Activated CD4-positive, alpha-beta T cell treated with anti-CD3 and anti-CD28 coated beads, Interleukin-2, amount 50 U/mL, for 48 hours (primary cell): ENCODE measurements at places on chromosomes 2 and 18.

DNA sequence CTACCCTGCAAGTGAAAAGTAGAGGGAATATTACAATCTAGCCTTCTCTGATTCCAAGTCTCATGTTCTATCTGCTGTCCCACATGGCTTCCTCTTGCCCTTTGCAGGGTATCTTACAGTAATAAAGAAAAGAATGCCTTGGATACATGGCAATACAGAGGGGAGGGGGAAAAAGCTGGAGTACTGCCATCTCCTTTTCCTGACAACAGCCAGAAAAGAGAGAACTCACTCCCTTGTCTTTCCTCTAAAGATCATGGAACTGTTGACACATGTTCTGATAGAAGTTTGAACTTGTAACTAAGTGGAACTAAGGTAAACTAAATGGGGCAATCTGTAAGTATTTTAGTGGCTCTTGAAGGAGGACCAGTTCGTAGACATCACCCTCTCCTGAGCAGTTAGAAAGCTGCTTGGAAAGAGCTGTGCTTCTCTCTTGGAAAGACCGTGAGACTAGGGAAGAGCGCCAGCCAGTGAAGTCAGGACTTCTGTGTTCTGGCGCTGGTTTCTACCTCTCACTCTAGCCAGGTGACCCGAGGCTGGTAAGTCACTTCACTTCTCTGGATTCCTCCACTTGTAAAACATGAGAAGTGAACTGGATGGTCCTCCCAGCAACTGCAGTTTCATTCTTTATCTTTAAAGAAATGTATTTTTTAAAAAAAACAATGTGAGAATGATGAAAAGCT lies 242.3 kb upstream of the FOSL2 start:
- DNase-seq = no peak

- DNase-seq = no peak
Observed at GRCh38 chr2:179057737-179058136, 7.8 kb upstream of the CCDC141 start.

- DNase-seq = no peak
Observed at GRCh38 chr2:42913280-42913878, 121.0 kb upstream of the HAAO start.

- no peak for DNase-seq
Observed at GRCh38 chr2:96895032-96895745, 25.3 kb upstream of the SEMA4C start.

DNA sequence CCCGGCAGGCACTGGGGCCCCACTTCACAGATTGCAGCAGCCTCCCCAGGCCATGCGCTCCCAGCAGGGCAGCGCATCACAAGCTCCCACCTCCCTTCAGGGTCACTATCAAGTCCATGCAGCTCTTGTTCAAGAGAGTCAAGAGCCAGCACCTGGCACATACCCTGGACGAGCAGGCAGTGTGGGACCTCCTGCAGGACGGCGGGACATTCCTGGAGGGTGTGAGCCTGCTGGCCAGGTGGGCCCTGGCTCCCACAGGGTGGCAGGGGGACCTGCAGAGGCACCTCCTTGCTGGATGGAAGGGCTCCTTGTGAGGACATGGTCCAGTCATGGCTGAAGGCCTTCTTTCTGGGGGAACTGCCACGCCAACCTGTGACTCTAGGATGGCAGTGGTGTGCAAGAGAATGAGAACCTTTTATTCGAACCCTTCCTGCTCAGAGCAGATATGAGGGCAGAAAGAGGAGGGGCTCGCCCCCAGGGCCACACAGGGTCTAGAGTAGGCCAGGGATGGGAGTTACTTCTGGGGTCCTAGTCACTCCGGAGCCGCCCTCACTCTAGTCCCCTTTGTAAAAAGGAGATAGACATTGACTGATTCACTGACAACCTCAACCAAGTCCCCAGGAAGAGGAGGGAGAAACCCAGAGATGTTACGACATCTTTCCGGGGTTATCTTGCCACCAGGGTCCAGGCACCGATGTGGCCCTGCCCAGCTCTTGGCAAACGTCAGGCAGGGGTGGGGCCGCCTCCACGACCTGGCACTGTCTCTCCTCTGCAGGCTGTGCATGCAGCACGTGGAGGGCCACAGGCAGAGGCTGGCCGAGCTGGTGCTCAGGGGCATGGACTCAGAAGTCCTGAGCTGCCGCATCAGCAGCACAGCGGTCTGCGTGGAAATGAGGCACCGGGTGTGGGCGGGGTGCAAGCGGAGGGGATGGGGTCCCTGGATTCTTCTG lies 31.3 kb downstream of the HJURP start:
- DNase-seq = no peak
